Stimulated activated CD8-positive, alpha-beta memory T cell treated with anti-CD3 and anti-CD28 coated beads, Interleukin-7, amount 100 ng/mL, for 4 hours (primary cell): ENCODE measurements at places on chromosomes 16 and 17.
A peak's percentile ranks its signal among the peaks of the same experiment; 100 is the strongest.

DNA sequence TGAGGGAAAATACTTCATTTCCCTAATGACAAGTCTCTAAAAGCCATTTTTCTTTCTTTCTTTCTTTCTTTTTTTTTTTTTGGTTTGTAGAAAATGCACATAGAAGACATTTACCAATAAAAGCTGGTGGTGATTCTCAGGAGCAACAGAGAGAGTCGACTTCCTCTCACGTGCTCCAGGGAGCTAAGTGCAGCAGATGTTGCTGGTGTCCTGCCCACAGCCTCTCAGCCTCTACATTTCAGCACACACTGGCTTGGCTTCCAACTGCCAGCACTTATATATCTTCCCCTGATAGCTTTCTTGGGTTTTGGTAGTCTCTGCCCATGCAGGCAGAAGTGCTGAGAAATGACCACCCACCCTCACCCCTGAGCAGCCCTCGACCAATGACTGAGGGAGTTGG, 58.4 kb upstream of the MARCHF10 start:
- no peak for DNase-seq

DNA sequence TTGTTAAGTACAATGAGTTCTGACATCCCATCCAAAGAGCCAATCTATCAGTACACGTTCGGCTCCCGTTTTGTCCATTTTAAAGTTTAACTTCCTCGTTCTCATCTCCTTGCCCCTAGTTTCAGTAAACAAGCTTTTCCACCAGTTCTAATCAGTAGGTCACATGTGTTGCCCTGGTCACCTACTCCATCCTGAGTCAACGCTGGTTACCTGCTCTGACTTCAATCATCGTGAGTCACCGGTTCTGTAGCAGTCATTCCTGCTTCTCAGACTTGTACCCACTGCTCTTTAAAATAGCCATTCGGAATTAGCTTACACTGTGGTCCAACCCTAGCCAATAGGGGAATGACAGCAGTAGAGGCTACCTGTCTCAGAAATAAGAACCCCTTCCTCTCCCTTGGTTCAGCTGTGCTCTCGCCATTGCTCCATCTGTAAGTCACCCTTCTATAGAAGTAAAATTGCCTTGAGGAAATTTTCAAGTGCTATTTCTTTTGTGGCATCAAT, 191.0 kb downstream of the CPPED1 start:
- no peak for DNase-seq

DNA sequence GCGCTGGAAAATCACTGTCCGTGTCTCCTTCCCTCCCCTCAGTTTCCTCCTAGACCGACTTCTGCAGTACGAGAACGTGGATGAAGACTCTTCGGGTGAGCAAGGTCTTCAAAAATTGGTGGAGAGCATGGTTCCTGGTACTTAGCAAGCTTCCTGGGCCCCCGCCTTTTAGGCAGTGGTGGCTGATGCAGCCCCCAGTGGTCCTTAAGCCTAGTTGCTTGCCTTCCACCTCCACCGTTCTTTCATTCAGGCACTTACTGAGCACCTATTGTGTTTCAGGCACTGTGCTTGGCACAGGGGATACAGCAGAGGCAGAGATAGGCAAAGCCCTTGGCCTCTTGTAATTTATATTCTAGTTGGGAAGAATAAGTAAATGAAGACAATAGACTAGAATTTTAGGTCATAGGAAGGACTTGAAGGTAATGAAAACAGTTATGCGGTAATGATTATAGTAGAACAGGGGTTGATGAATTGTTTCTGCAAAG, 767 bp downstream of the INO80E start:
- no peak for DNase-seq

- no peak for DNase-seq
These were observed 28.9 kb upstream of the CCL2 start for GRCh38 chr17:34226011-34226743.

GRCh38 chr16:54630284-54630967, 300.2 kb upstream of the IRX5 start:
- DNase-seq: no peak

GRCh38 chr16:19245326-19245925, 40.1 kb upstream of the CLEC19A start:
- no peak for DNase-seq

DNA sequence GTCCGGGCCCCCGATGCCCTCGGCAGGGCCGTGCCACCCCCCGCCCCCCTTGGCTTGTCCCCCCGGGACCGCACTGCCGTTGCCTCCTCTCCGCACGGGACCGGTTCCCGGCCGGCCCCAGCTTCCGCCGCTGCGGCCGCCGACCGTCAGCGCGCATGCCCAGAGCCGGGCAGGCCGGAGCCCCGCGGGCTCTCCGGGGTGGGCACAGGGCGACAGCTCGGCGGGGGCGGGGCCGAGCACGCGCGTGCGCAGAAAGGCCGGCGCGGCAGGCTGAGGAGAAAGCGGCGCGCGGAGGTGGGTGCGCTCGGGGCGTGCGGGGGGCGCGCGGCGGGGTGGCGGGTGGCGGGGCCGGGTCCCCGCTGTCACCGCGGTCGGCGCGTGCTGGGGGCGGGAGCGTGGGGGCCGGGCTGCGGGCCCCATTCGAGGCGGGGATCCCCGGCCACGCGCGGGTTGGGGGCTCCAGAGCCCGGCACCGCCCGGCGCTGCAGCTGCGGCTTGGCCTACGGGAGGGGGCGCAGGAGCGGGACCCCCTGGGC, at the start of gene TBC1D24:
TBC1D24 (plus strand) TSS at position 251 of the 536 bp plus-strand sequence. CDS start 21,022 bp downstream, outside the sequence.
- DNase-seq: peak; percentile 80

- DNase-seq: no peak
These were observed 8.6 kb downstream of the CMIP start for GRCh38 chr16:81453091-81453728.

GRCh38 chr17:66952031-66952524, 12.4 kb upstream of the CACNG4 start:
- no peak for DNase-seq

GRCh38 chr16:51766739-51767138, 615.7 kb upstream of the SALL1 start:
- no peak for DNase-seq

DNA sequence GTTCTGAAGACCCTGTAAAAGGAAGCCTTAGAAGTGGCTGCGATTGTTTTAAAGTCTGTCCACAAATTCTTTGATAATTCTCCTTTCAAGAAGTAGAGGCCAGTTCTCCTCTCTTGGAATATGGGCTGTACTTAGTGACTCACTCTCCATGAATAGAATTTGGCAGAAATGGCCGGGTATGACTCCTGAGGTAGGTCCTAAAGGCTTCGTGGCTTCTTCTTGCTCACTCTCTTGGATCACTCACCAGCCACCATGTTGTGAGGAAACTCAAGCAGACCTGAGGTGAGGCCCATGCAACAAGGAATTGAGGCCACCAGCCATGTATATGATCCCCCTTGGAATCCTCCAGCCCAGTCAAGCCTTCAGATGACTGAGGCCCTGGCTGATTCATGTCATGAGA, 75.8 kb downstream of the WWOX start:
- no peak for DNase-seq

DNA sequence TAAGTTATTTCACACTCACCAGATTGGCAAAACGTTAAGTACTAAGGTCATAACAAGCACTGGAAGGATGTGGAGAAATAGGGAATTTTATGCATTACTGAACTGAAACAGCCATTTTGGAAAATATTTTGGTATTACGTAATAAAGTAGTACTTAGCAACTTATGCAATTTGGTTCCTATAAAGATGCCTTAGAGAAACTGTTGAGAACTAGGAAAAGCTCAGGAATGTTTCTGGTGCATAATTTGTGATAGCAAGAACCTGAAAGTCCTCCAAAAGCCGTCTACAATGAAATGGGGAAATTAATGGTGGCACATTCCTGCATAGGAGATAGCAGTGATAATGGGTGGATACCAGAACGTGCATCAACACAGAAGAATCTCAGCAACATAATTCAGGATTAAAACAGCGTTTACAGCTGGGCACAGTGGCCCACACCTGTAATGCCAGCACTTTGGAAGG, 472.5 kb downstream of the WWOX start:
- DNase-seq: no peak

DNA sequence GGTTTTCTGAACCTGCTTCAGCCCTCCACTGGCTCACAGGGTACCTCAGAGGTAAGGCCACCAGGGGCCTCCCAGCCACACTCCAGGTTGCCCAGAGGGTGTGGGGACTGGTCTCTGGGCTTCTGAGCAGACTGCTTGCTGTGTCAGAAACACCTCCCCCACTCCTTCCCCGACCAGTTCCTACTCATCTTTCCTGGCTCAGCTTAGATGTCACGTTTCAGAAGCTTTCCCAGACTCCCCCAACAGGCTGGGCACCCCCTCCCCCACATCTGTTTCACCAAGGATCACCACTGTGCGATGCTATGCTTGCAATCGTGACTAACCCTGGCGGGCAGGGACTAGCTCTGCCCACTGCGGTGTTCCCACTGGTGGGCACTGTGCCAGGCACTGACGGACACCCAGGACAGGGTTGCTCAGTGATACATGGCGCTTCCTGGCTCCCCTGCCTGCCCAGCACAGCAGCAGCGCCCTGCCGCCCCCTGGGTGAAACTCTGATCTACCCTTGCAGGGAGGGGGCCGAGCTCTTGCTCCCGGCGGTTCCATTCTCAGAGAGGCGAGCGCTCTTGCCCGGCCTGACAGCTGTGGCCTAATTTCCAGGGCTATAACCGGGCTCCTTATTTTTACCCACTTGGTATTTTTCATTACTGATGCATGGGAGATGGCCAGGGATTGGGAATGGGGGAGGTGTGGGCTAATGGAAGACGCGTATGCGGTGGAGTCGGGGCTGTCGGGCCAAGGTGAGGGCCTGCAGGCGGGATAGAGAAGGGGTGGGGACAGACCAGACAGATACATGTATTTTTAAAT, 29.4 kb upstream of the MTSS2 start:
- no peak for DNase-seq

GRCh38 chr16:4057439-4057877, 58.8 kb downstream of the ADCY9 start:
- DNase-seq: no peak

DNA sequence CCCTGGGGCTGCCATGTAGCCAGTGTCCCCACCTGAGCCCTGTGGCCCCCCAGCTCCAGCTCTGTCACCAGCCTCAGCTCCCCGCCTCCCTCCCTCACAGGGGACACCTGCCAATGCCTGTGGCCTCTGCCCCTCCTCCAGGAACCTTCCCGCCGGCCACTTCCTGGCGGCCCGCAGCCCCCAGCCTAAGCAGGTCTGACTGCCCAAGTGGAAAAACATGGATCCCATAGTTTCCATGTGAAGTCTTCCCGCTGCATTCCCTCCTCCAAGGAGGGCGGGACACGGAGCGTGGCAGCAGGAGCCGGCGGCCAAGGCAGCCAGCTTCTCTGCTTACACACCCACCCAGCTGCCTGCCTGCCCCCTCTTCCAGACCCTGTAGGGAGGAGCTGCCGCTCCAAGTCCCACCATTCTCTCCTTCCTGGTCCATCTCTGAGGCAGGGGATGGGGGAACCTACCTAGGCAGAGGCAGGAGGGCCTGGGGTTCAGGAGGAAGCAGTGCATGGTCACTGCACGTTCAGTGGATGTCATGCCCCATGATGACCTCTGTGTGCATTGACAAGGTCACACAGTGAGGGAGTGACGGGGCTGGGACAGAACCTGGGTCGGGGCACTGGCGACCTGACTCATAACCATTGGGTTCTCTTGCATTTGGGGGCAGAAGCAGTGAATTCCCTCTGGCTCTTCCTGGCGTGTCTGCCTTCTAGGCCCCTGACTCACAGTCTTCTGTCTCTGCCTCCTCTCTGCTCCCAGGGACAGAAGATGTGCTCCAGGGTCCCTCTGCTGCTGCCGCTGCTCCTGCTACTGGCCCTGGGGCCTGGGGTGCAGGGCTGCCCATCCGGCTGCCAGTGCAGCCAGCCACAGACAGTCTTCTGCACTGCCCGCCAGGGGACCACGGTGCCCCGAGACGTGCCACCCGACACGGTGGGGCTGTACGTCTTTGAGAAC, 8.7 kb downstream of the VASN start:
- DNase-seq: no peak

GRCh38 chr16:740459-740763, 386 bp downstream of the CIAO3 start:
- no peak for DNase-seq

- no peak for DNase-seq
These were observed 27.1 kb downstream of the CDH13 start for GRCh38 chr16:82653550-82654511.

DNA sequence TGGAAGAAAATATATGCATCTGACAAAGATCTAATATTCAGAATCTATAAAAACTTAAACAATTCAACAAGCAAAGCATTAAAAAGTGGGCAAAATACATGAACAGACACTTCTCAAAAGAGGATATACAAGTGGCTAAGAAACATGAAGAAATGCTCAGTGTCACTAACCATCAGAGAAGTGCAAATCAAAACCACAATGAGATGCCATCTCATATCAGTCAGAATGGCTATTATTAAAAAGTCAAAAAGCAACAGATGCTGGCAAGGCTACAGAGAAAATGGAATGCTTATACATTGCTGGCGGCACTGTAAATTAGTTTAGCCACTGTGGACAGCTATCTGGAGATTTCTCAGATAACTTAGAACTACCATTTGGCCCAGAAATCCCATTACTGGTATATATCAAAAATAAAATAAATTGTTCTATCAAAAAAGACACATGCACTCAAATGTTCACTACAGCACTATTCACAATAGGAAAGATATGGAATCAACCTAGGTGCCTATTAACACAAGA, 179.5 kb downstream of the PCTP start:
- no peak for DNase-seq

DNA sequence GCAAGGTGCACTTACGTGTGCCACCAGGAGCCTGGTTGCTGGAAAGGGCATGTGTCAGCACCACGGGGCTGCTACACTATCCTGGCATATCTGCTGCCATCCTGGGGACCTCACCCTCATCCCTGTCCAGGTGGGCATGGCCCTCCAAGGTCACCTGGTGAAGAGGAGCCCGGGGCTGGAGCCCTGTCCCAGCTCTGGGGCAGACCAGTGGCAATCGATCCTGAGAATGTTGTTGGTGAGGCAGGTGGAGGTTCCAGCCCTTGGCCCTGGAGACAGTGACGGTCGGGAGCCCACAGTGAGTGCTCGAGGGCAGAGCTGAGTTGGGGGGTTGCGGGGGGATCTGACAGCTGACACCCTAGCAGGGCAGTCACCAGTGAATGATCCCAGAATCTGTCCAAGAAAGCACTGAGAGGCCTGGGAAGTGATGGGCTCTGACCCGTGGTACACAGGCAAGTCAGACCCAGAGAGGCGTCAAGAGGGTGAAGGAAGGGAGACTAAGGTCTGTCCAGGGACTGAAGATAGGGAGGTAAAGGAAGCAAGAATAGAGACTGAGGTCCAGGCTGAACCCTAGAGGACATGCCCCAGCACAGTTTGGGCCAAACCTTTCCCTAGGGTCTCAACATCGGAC, 17.6 kb downstream of the POLR3K start:
- no peak for DNase-seq

DNA sequence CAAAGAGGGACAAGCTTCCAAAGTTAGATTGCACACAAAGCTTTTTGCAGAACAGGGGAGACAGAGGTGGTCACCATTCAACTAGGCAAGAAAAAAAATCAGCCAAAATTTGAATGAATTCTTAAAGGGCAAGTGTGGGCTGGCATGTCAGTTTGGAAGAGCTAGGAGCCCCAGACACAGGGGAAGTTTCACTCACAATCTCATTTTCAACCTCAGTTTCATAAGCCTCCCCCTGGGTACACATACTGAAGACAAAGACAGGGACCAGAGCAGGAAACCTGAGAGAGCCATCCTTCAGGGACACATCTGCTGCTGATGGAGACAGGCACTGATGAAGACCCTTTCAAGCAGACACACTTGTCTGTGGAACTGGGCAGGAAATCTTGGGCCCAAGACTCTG, 106.3 kb upstream of the PSMD7 start:
- no peak for DNase-seq

GRCh38 chr17:30505868-30506417, 28.7 kb downstream of the GOSR1 start:
- no peak for DNase-seq

GRCh38 chr17:7114875-7115614, 423 bp upstream of the ASGR2 start:
- DNase-seq: no peak

- no peak for DNase-seq
These were observed 226.3 kb downstream of the MSI2 start for GRCh38 chr17:57482657-57483056.
